ENCODE measurements at places on chromosomes 6 and 20.
A peak's percentile ranks its signal among the peaks of the same experiment; 100 is the strongest.

DNA sequence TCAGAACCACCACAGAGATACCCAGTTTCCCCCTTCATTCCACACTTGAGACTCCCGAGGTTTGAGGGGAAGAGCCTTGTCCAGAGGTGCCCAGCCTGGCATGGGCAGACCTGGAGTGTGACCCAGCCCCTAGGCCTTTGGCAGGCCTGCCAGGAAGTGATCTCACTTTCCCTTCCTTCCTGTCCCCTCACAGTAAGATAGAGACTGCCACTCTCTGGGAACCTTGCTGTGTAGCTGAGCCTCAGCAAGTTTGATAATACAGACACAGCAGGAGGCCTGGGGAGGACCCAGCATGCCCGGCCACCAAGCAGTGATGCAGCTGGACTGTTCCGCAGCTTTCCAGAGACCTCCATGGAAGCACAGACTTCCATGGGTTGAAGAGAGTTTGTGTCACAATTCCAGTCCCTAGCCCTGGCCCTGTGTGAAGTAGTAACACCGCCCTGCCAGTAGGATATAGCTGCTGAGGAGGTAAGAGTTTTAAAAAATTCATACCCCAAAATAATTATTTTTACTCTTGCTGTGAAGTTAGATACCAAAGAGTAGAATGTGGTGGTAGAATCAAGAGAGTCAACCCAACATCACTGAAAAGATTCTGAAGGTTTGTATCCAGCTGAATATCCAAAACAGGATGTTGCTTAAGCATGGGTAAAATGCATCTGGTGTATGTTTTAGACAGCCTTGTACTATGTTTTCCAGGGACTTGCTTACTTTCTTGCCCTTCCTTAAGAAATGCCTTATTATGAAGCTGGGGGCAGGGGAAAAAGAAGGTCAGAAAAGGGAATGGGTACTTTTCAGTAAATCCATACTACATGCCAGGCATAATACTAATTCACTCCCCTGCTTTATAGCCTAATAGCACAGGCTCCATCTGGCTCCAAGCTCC lies 16.3 kb downstream of the PKIG start:
- peak; percentile 60 for ATAC-seq

- no peak for ATAC-seq
Measured at GRCh38 chr6:47075741-47076421, 33.7 kb upstream of the ADGRF1 start.

DNA sequence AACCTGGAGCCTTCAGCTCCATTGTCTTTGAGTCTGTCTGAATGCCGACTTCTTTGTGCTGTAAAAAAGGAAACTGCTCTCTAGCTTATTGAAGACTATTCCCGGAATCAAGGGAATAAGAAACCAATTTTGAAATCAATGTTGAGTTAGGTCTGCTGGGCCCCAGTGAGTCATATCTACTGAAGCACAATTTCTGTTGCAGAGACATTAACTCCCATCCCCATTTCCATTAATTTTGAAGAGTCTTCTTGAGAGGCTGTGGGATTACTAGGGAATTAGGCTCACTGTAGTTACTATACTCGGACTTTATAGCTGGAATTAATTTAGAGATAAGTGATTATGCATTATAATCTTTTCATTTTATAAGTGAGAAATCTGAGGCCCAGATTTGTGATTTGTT lies 116.7 kb downstream of the SLC35F1 start:
- no peak for ATAC-seq

GRCh38 chr20:18748987-18749386 lies 64.6 kb upstream of the SCP2D1 start:
- ATAC-seq: no peak

DNA sequence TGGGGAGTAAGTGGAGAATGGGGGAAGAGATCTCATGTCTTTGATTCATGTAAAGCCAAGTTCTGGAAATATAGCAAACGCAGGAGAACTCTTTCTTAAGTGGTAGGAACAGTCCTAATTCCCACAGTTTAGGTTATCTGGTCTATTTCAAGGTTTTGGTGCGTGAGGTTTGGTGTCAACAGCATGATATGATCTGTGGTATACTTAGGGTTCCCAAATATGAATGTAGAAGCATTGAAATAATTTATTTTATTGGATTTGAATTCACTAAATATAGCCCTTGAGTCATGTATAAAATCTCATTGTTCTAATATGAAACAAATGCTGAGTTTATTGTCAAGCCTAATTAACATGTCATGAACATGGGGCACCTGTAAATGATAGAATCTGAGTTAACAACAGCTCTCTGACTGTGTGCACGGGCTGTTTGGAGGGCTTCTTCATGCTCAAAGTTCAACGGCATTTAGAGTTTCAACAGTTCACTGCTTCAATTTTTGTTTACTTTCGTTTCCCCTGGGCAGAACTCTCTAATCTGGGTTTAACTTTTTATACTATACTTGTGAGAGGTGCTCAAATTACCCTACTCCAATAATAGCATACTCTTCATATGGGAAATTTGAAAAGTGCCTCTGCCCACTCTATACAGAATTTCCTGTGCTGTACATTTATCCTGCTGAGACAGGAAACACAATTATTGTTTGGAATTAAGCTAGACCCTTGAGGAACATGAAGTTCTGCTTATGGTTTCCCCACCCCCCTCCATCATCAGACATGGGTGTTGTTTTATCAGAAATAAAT lies 236.3 kb upstream of the ZNF217 start:
- ATAC-seq: peak; percentile 54

DNA sequence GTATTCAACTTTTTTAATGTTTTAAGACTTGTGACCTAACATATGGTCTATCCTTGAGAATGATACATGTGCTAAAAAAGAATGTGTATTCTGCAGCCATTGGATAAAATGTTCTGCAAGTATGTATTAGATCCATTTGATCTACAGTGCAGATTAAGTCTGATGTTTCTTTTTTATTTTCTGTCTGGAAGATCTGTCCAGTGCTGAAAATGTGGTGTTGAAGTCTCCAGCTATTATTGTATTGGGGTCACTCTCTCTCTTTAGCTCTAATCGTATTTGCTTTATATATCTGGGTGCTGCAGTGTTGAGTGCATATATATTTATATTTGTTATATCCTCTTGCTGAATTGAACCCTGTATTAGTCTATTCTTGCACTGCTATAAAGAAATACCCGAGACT lies 44.2 kb upstream of the TRIM39 start:
- no peak for ATAC-seq

GRCh38 chr6:43306086-43306485 lies 2.5 kb downstream of the CRIP3 start:
- no peak for ATAC-seq

DNA sequence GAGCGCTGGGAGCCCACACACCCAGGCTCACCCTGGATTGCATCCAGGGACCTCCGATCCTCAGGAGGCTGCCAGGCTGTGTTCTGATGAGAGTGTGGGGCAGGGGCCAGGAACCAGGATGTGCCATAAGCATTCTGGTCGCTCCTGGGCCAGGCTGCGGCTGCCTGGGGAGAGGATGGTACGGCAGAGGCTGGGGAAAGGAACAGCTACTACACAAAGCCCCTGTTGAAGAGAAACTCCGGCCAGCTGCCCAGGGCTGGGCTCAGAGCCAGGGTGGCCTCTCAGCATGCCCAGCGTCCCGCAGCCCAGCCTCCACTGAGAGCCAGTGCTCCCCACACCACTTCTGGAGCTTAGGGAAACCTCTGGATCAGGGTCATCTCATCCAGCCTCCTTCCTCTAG lies 21.7 kb upstream of the OCSTAMP start:
- ATAC-seq: peak; percentile 36

DNA sequence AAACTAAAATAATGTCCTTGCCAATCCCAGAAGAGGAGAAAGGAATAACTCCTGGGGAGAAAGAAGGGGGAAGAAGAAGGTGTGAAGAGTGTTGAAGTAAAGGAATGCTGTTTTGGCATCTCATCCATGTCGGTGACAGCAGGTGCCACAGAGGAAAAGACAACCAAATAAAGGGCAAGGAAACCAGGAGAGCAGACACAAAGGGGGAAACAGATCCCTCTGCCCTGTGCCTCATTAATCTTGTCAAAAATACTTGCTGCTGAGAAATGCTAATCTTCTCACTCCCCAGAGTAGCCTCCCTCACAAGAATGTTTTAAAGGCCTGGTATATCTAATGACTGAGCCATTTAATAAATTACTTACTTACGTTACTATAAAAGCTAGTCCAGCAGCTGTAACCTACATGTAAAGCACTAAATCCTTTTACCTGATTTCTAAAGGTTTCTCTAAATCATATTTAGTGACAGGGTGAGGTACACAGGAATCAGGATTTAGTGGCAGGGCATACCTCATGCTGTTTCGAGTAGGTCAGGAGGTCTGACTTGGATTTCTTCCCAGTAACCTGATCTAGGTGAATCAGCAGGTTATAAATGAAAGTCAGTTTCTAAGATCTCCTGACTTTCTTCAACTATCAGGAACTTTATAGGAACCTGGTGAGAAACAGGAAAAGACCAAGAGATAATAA lies 377.1 kb downstream of the CENPW start:
- ATAC-seq: no peak

GRCh38 chr20:15296422-15296821 lies 959.0 kb upstream of the FLRT3 start:
- ATAC-seq: no peak

DNA sequence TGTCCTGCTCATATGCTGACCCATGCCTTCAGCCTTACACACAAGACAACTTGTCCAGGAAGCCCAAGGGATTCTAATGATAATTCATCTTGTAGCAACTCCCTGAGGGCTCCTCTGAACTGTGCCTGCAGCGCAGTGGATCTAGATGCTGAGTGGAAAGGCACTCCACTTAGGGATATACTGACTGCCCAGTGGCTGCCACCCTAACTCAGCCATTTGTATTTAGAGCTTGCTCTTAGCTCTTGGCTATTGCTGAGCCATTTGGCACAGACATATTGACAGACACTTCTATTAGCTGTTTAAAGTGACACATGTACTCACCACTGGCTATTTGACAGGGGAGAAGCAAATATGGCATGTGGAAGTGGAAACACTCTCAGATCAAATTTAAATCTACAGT lies 278.3 kb upstream of the SGK1 start:
- ATAC-seq: no peak

- no peak for ATAC-seq
Measured at GRCh38 chr6:73011945-73012344, 213.4 kb downstream of the KHDC1L start.

DNA sequence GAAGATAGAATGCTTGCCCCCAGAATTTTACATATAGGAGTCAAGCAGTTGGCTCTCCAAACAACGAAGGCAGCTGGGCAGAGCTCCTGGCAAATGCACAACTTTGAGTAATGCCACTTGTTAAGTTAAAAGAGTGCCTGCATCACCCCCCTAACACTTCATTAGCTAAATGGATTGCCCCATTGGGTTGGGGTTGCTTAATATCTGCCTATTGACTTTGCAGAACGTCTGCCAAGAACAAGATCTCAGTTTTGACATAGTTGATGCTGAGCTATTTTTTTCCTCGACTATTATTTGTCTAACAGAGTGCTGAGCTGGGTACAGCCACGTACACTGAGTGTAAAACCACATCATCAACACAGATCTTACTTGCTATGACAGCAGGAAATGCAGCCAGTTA lies 12.1 kb downstream of the ANKRD60 start:
- ATAC-seq: no peak

DNA sequence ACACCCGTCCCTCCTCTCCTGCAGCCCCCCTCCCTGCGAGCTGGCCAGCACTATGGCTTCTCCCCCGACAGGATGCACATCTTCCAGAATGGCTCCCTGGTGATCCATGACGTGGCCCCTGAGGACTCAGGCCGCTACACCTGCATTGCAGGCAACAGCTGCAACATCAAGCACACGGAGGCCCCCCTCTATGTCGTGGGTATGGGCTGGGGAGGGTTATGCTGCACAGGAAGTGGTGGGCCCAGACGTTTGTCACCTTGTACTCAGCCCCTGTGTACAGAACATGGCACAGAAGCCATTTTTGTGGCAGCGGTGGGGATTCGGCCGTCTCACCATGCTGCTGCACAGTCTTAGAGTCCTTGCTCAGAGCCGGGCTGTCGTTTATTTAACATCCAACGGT lies 29.0 kb upstream of the SRF start:
- no peak for ATAC-seq

DNA sequence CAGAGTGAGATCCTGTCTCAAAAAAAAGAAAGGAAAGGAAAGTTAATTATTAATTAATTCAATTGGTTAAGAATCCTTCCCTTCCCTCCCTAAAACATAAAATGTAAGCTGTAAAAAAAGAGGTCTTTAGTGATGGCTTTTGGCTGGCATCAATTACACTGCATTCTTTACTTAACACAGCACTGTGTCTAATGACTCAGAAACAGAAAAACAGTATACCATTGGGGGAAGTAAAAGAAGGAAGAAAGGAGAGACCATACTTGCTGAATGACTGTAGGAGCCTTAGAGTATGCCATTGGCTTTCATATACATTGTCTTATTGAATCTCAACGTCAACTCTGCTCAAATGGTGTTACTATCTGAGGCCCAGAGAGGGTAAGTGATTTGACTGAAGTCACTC lies 18.3 kb upstream of the CITED2 start:
- peak; percentile 99 for ATAC-seq

GRCh38 chr6:114452785-114453401 lies 110.1 kb upstream of the HS3ST5 start:
- peak; percentile 44 for ATAC-seq

GRCh38 chr6:338815-339262 lies 46.6 kb downstream of the DUSP22 start:
- peak; percentile 31 for ATAC-seq

DNA sequence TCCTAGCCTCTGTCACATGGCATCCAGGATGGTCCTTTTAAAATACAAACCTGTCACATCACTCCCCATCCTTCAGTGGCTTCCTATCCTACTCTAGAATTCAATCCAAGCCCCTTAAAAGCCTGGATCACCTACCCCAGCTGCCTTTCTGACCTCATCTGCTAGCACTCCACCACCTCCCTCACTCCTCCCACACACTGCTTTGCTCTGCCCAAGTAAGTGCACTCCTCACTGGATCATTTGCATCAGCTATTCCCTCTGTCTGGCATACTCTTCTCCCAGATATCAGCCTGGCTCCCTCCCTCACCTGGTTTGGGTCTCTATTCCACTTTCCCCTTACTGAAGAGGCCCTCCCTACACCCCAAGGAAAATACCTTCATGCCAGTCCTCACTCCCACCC lies 10.5 kb downstream of the C6orf136 start:
- no peak for ATAC-seq

- no peak for ATAC-seq
Measured at GRCh38 chr20:62433658-62434497, 6.5 kb upstream of the RBBP8NL start.

- peak; percentile 36 for ATAC-seq
Measured at GRCh38 chr6:38676236-38676973, 26.5 kb downstream of the GLO1 start.

- no peak for ATAC-seq
Measured at GRCh38 chr6:121188356-121188755, 145.9 kb downstream of the TBC1D32 start.

GRCh38 chr6:21019614-21020013 lies 485.4 kb downstream of the CDKAL1 start:
- ATAC-seq: no peak
